8988T (cell line): ENCODE measurements at places on chromosomes 6 and 20.

DNA sequence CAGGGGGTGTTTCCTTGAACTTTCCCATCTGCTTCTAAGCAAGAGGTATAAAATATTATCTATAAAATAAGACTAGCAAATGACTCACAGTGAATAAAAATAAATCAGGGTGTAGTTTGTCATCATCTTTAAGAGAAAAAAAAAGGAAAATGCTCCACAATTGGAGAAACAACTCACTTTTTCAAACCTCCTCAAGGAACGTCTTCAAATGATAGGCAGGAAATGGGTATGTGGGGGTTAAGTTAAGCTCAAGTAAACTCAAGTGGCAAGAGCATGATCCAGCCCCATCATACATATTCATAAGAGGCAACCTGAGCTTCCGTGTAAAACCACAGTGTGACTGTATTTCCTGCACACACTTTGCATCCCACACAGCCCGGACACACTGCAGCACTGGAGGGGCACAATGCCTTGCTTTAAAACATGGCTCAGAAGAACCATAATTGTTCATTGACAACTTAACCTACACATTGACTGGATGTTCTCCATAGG is 58.5 kb upstream of the CEP85L start:
- no peak for DNase-seq

- no peak for DNase-seq
Measured at GRCh38 chr6:31222496-31222895, 49.4 kb downstream of the HLA-C start.

DNA sequence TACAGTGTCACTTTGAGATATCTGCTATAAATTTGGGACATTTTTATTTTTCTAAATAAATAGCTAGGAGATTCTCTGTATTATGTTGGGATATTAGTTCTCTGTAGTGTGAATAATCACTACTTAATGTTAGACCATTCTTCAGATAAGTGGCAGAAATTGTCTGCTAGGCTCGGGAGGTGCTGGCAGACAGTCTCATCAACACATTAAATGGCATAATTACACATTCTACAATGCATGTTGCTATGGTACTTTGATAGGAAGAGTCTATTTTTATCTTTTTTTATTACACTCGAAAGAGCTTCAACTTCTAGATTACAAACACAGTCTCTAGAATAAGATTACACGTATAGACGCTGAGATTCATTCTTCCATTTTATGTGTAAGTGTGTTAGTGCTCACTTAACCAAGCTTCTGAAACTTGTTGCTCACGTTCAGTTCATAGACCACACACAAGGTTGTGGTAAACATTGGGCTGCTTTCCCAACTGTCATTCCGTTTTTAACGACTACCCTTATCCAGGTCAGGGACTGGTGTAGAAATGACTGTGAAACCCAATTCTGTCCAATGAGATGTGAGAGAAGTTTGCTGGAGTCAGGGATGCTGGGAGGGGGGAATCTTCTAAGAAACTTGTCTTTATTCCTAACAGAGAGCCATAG is 78.6 kb downstream of the TPBG start:
- no peak for DNase-seq

DNA sequence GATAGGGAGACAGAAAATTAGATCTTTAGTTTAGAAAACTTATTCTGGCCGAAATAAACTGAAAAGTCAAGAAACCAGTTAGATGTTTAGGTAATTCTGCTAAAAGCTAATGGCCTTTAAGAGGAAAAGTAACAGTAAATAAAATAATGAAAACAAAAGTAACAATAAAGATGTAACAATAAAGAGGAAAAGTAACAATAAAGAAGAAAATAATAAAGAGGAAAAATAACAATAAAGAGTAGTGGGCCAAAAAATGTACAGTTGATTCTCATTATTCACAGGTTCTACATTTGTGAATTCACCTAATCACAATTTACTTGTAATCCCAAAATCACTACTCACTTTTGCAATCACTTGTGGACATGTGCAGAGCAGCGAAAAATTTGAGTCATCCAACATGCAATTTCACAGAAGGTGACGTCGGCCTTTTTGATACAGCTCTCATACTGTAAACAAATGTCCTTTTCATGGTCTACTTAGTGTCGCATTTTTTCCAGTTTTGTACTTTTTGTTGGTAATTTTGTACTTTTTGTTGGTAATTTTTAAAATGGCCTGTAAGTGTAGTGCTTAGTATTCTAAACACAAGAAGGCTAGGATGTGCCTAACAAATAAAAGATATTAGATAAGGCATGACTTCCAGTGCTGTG is 24.0 kb downstream of the HBS1L start:
- DNase-seq = no peak

DNA sequence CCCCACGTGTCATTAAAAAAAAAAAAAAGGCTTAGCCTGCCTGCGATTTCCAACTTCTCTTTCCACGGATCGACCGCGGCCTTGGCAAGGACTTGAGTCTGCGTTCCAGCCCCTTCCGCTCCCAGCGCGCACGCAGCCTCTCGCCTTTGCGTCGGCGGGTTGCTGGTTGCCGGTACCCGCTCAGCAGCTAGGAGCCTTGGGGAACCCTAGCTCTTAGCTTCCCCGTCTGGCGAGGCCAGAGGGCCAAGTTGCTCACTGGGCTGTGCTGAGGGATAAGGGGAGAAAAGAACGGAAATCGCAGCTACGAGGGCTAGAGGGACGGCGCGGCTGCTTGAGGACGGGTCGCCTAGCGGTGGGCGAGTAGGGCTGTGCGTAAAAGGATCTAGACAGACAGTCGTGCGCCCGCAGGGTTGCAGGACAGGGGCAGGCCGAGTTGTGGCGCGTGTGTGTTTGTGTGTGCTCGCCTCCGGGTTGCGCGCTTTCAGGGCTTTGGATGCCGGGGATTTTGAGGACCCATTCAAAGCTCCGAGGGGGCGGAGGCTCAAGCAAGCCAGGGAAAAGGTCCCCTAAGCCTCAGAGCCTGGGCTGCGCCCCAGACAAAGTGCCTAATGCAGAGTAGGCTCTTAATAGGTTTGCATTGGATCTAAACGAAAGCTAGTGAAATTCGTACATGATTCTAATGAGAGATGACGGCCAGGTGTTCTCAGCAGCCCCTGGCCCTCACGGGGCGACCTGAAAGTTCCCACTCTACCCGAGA is 40.5 kb upstream of the OSTM1 start:
- DNase-seq = no peak
